Stimulated activated CD4-positive, alpha-beta T cell treated with anti-CD3 and anti-CD28 coated beads, Interleukin-2, amount 100 ng/mL, for 24 hours (primary cell): ENCODE measurements at places on chromosomes 7 and 10.

DNA sequence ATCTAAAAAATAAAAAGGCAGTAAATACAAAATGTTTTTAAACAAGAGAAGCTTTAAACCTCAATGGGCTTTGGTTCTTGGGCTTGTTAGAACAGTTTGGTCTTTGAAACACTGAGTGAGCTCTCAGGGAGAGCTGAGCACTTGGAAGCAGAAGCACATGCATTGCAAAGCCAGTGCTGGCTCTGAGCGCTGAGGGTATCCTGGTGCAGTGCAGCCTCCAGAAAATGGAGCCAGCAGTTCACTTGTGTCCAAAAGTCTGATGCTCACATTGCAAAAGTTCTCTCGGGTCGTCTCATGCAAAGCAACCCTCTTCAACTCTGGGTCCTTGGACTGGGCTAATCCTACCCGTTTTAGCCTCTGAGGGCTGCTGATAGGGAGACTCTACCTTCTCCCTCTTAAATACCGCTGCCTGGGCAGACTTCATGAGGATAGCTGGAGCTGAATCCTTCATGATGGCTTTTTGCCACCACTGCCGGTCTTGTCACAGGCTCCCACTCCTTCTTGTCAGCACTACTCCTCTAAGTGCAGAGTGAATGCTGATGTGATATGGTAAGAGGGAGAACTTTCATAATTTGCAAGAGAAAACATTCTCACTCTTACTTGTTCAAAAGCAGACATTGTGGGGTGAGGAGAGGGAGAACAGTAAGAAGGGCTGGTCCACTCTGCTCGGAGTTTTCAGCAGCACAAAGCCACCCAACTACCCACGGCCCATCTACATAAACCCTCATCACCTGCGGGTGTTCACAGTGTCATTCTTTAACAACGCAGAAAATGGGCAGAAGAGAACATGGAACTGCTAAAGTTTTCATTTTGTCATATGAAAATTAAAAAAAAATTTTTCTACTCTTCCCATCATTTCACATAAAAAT is 42.2 kb upstream of the BMPER start:
- no peak for DNase-seq

DNA sequence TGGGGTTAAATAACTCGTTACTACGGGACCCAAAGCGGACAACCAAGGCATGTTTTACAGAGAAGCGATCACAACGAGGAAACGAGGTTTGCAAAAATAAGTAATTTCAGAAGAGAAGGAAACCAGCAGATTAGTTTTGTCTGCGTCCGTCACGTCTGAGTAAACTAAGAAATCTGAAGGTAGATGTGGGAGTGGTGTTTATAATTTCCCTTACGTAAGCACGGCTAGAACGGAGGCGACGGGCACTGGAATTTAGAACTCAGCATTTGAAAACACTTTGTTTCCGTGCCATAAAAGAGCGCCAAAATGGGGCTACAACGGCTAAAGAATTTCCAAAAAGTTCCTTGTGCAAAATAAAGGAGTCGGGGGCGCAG is 718 bp upstream of the UMAD1 start:
- peak; percentile 60 for DNase-seq

DNA sequence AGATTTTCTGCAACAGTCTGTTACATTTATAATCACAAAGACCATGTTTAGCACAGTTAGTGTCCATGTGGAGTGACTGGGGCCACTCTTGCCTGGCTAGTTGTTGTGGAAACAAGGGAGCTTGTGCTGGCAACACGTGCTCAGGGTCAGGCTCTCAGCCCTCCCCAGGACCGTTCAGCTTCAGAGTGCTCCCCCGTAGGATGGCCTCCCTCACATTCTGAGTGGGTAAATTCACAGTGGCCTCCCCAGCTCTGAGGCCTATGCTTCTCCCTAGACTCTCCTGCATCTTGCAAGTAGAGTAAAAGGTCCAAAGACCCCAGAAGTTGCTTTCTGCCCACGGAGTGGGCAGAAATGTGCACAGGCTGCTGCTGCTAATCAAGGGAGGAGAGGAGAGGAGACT is 122.3 kb downstream of the ADCY1 start:
- DNase-seq, result no peak

- DNase-seq, result no peak
Measured at GRCh38 chr7:25982684-25983083, 169.3 kb upstream of the NFE2L3 start.

- DNase-seq, result no peak
Measured at GRCh38 chr7:108263425-108263824, 133.3 kb upstream of the LAMB4 start.

DNA sequence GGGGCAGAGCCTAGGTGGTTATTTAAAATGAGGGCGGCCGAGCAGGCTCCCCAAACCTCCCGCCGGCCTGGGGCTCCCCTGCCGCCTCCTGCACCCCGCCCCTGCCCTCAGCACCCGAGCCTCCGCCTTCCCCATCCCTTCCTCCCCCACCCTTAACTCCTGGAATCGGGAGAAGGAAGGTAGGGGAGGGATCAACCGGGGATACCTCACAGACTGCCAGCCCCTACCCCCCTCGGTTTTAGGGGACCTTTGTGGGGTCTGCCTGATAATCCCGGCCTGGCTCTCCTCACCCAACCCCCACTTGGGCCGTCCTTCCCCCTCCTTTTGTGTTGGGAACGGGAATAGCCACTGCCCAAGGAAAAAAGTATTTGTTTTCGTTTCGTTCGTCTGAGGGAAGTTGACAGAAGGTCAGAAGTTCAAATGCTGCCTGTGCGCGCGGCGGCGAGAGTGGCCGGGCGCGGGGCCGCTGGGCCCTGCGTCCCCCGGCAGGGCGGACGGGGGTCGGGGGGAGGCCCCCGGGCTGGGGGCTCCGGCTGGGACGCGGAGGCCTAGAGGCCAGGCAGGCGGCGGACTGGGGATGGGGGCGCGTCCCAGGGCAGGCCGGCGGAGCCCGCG is 2.8 kb downstream of the SHH start:
- no peak for DNase-seq
